ENCODE measurements at places on chromosomes 16 and 17. TPM values are rescaled to one million over a fixed set of nuclear protein-coding genes. Genes with fewer than 3 reads are reported as not detected.

Gene DHRS7C
- total RNA-seq: 71.6 TPM

Gene HS3ST3B1
- total RNA-seq: 1.5 TPM

Gene DBNDD1
- total RNA-seq: 6.3 TPM

Gene IRX5
- 11.6 TPM for total RNA-seq

Gene FBXO39
- 0.13 TPM for total RNA-seq

Gene RDM1
- total RNA-seq: not detected

Gene MAP2K4
- total RNA-seq: 29.6 TPM

Gene GRAP
- 2.0 TPM for total RNA-seq

Gene NHERF2
- total RNA-seq: 258 TPM

Gene KRTAP9-8
- total RNA-seq: not detected

Gene KRTAP2-1
- not detected for total RNA-seq

Gene EVI2B
- 2.9 TPM for total RNA-seq

Gene CUEDC1
- 44.6 TPM for total RNA-seq

Gene C16orf86
- total RNA-seq: 4.3 TPM

Gene ALOX12B
- total RNA-seq: not detected

Gene TBC1D3I
- total RNA-seq: 0.30 TPM

Gene SLC38A8
- 0.78 TPM for total RNA-seq

Gene ICAM2
- 31.9 TPM for total RNA-seq

Gene HOXB2
- 2.7 TPM for total RNA-seq

Gene SCN4A
- 0.56 TPM for total RNA-seq

Gene AATK
- total RNA-seq: 5.3 TPM

Gene TVP23A
- 0.19 TPM for total RNA-seq

Gene SOST
- total RNA-seq: not detected

Gene BICDL2
- not detected for total RNA-seq

Gene AGRP
- not detected for total RNA-seq

Gene GPATCH8
- 17.9 TPM for total RNA-seq

Gene HCRT
- not detected for total RNA-seq
